ENCODE measurements at places on chromosomes 4 and X.
A peak's percentile ranks its signal among the peaks of the same experiment; 100 is the strongest.

DNA sequence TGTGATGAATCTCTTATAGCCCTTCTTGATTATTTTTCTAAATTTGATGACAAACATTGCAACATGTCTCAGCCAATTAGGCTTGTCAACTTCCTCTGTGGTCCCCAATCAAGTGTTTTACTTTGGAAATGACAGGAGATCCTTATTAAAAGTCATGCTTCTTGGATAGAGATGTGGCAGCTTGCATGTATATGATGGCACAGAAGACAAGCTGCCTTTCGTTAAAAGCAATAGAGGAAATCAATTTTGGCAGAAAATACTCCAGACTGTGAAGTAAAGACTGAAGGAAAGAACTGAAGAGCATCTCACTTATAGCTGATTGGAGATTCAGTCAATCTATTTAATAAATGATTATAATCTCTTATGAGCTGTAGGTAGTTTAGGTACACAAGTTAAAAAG lies 419.6 kb downstream of the PCDH7 start:
- no peak for DNase-seq

GRCh38 chr4:122356317-122356808 lies 22.4 kb upstream of the ADAD1 start:
- no peak for DNase-seq

GRCh38 chrX:12141511-12141910 lies 3.2 kb downstream of the FRMPD4 start:
- no peak for DNase-seq

- peak; percentile 17 for DNase-seq
These were observed 602.4 kb upstream of the CPEB2 start for GRCh38 chr4:14399848-14400247.

DNA sequence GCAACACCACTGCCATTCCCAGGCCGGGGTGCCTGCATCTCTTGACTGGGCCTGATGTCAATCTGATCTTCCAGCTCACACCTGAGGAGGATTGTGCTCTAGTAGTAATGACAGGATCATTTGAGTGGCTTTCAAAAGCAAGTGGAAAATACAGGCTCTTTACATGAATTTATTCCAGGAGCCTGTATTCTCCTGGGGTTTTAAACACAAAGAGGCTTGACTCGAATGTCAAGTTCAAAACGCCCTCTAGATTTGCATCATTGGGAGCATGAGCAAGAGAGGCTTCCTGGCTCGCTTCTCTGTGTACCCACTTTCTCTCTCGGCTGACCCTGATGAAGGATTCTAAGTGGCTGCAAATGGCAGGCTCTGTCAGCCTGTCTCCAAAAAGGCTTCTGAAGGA lies 199.5 kb upstream of the PUDP start:
- DNase-seq: no peak

- no peak for DNase-seq
These were observed 36.8 kb upstream of the SFRP2 start for GRCh38 chr4:153825691-153826090.

GRCh38 chr4:163343604-163344146 lies at the start of gene NPY5R:
TSS of gene NPY5R (plus strand) at chr4:163343892. CDS start at chr4:163350274, 6,382 bp downstream.
- DNase-seq: no peak

- DNase-seq: peak; percentile 5
These were observed 16.5 kb downstream of the MCF2 start for GRCh38 chrX:139691493-139691842.

- DNase-seq: no peak
These were observed 345.1 kb upstream of the PITX2 start for GRCh38 chr4:110967936-110968335.

GRCh38 chr4:151729731-151730559 lies 30.9 kb downstream of the GATB start:
- DNase-seq: peak; percentile 77

DNA sequence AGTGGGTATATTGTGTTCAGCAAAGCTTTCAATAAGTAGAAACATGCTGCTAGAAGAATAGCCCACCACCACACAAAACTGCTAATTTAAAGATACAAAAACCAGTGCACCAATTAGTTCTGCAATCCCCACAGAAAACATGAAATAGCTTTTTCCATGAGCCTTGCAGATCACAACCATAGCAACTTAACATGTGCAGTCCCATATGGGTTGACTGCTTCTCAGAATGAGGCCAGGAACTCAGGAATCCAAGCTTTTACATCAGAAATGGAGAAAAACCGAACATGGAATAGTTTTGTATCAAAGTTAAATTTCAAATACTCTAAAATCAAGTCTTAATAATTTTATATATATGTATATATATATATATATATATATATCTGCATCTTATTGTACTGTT lies 66.6 kb upstream of the IQCM start:
- DNase-seq: no peak

DNA sequence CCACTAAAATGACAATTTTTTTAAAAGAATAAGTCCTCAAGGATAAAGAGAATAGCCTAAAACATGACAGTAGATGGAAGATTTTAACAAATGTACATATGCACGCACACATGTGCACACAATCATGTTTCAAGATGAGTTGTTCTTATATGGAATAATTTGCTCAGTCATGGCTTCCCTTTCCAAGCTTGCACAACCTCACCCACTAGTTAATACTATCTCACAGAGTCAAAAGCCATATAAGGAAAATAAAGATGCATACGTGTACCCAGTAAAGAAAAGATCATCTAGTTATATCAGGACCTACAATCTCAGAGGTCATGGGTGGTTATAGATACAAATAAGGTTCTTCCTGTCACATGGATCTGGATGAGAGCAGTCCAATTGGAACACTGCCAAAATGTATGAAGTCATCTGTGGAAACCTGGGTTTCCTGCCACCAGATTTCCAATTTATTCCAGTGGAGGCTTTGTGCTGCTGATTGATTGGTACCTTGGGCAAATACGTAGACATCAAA lies 56.1 kb downstream of the FAM13A start:
- peak; percentile 77 for DNase-seq

DNA sequence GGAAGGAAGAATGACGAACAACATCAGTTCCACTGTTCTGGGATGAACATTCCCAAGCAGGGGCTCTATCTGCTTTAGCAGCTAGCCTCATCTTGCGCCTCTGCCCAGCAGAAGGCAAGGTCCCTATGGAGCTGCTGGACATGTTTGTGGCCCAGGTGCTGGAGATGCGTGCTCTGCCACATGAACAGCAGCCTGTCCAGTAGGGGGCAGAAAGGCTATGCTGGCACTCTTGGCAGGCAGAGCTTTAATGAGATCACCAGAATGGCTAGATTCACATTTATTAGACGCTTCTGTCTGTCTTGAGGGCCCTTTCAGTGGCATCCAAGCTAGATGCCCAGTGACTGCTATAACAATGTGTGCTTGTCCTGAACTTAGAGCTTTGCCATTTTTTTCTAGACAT lies 1826.0 kb downstream of the STIM2 start:
- DNase-seq: peak; percentile 53

DNA sequence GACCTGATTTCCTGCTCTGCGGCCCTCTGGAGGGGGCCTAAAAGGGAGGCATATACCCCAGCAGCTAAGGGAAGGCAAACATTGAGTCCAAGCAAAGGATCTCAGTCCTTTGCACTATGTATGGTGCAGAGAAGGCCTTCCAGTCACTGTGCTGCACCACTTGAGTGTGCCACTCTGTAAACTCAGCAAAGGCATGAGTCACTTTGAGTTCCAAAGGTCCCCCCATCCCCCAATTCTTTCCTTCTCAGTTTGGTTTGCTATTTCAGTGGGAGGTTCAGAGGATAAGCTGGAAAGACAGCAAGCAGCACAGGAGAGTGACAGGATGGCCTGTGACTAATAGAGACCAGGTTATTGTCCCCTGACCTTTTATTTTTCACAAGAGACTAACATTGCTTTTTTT lies 131.3 kb downstream of the FHDC1 start:
- peak; percentile 14 for DNase-seq

DNA sequence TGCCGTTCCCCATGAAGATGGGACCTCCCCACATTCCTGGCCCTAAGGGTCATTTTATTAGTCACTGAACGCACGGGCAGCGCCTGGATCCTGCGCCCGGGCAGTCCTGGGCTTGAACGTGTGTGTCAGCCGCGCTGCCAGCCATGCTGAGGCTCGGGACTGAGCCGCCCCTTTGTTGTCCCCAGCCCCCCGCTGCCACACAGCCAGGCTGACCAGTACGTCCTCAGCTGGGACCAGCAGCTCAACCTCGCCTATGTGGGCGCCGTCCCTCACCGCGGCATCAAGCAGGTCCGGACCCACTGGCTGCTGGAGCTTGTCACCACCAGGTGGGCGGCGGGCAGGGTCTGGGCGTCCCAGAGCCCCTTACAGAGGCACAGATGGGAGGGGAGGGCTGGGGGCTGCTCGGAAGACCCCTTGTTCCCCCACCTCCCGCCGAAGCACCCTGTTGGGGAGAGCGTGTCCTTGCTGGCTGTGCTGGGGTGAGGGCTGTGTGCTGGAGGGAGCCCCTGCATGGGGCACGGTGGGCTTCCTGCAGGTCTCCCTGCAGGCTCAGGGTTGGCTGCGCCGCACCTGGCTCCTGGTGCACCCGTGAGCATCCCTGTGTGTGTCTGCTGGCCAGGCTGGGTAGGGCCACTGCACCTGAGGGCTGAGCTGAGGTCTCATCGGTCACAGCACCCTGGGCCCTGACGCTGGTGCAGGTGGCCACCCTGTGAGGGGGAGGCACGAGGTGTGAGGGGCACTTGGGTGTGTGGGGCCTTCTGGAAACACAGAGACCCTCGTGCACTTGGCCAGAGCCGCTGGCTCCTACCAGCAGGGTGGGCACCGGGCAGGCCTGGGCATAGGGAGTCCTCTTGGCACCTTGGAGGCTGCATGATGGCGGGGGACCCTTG lies 1.0 kb downstream of the IDUA start:
- DNase-seq: peak; percentile 68

- no peak for DNase-seq
These were observed 286.3 kb downstream of the ANKRD50 start for GRCh38 chr4:124426279-124426678.

- DNase-seq: peak; percentile 96
These were observed 13.4 kb upstream of the SRPX start for GRCh38 chrX:38233891-38234667.

- DNase-seq: peak; percentile 87
These were observed at the start of gene TSR2 for GRCh38 chrX:54439960-54440871. TSS of gene TSR2 (plus strand) at chrX:54440404. CDS start at chrX:54440422, 18 bp downstream.
